Hair follicular keratinocyte (primary cell): ENCODE measurements at places on chromosomes 5 and 9. TPM values are rescaled to one million over a fixed set of nuclear protein-coding genes. Genes with fewer than 3 reads are reported as not detected.

OR13F1 gene
- not detected in 2 replicates for total RNA-seq

CCDC180 gene
- total RNA-seq, result 0.39 and 1.8 TPM in 2 replicates

IFNB1 gene
- not detected in 2 replicates for total RNA-seq

ELOVL7 gene
- total RNA-seq, result 8.1 and 13.5 TPM in 2 replicates

LEAP2 gene
- 0.16 and 1.8 TPM in 2 replicates for total RNA-seq

CTSV gene
- 26.3 and 29.9 TPM in 2 replicates for total RNA-seq

EPB41L4B gene
- total RNA-seq, result 5.6 and 5.9 TPM in 2 replicates

CRHBP gene
- total RNA-seq, result not detected in 2 replicates

PCDHGB2 gene
- 0.08 and 0.23 TPM in 2 replicates for total RNA-seq

LCNL1 gene
- not detected in 2 replicates for total RNA-seq

OTULINL gene
- total RNA-seq, result 0.27 and 0.78 TPM in 2 replicates

EFNA5 gene
- total RNA-seq, result 5.3 and 6.0 TPM in 2 replicates

GCNT4 gene
- total RNA-seq, result 2.5 and 3.4 TPM in 2 replicates

GMCL2 gene
- not detected in 2 replicates for total RNA-seq

CBY3 gene
- total RNA-seq, result not detected in 2 replicates

IL7R gene
- 4.1 and 5.5 TPM in 2 replicates for total RNA-seq

GRIA1 gene
- total RNA-seq, result 1.3 TPM in 1 of 2 replicates, not detected in the other

ZBTB34 gene
- 1.3 and 2.0 TPM in 2 replicates for total RNA-seq

THOC3 gene
- 127 and 189 TPM in 2 replicates for total RNA-seq

SLC25A2 gene
- total RNA-seq, result not detected in 2 replicates

GABRB2 gene
- not detected in 2 replicates for total RNA-seq

SH3GL2 gene
- not detected in 2 replicates for total RNA-seq

ZNF354C gene
- total RNA-seq, result 2.9 and 3.0 TPM in 2 replicates

KCTD16 gene
- total RNA-seq, result 0.04 TPM in 1 of 2 replicates, not detected in the other

SV2C gene
- 0.08 TPM in 1 of 2 replicates, not detected in the other for total RNA-seq

NTNG2 gene
- 0.08 TPM in 1 of 2 replicates, not detected in the other for total RNA-seq

OR13C9 gene
- not detected in 2 replicates for total RNA-seq

OR1J2 gene
- not detected in 2 replicates for total RNA-seq

FOXD4L4 gene
- total RNA-seq, result not detected in 2 replicates

CAMLG gene
- 21.8 and 31.6 TPM in 2 replicates for total RNA-seq

PRDM9 gene
- total RNA-seq, result not detected in 2 replicates

PBX3 gene
- total RNA-seq, result 15.0 and 22.8 TPM in 2 replicates

PCDHB8 gene
- total RNA-seq, result not detected in 2 replicates

CATSPER3 gene
- not detected in 2 replicates for total RNA-seq
